ENCODE measurements at places on chromosomes 2 and 18.

GRCh38 chr2:203399031-203399430 is 70.8 kb downstream of the ABI2 start:
- no peak for DNase-seq

DNA sequence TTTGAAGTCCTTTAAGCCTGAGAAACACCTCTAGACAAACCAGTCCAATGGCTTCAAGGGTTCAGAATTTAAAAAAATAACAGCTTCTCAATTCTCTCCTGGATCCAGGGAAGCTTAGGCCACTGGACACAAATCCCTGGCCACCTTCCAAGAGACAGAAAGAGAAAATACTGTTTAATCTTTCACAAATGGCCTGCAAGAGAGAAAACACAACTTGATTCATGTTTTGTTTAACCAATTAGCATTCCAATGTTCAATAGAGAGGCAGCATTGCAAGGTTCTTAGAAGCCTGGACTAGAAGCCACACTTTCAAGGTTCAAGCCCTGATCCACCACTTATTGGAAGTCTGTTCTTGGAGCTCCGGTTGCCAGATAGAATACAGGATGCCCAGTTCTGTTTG is 109.0 kb upstream of the PARD3B start:
- DNase-seq = no peak

- no peak for DNase-seq
Measured at GRCh38 chr2:30694286-30695055, 112.8 kb downstream of the CAPN13 start.

DNA sequence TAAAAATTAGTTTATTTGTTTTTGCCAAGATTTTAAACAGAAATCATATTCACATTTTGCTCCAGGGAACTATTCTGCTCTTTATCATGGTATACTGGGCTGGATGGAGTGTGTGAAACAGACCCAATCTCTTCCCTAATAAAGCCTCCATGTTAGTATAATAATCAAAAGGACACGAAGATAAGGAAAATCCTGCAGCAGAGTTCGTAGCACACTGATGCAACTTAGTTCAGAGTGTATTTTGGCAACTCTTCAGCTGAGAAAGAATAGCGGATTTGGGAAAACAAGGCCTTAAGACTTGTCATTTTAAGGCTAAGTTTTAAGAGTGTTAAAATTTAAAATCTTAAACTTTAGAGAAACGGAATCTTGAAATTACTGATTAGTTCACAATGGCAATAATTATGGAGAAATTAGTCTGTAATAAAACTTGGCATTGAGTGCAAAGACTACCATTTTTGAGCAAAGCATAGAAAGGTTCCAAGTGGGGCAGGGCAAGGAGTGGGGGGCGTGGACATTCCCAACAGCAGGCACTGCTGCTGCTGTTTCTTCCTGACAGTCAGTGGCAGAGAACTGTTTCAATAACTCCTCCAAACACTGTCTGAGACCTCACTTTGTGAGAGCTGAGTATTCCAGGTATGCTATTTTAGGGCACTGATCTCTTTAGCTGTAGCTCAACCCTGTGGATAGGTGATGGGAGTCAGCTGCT is 225.0 kb downstream of the HRH4 start:
- DNase-seq = no peak

GRCh38 chr18:39607034-39607433 is 2041.4 kb upstream of the CELF4 start:
- DNase-seq = no peak

DNA sequence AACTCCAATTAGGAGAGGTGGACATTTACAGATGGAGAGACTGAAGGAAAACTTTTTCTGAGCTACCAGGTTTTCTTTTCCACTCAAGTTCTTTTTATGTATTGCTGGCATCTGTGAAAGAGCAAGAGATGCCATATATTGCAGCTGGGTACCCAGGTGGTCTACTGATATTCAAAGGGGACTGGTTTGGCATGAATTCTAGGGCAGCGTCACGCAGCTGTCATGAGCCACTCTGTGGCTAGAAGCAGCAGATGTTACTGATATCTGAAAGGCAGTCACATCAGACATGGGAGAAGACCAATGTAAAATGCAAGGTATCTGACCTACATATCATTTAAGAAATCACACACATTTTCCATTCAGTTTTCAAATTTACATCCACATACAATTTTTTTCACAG is 408.8 kb downstream of the GALNT13 start:
- no peak for DNase-seq

- DNase-seq = peak; percentile 28
Measured at GRCh38 chr2:138814123-138814898, 34.1 kb upstream of the NXPH2 start.

DNA sequence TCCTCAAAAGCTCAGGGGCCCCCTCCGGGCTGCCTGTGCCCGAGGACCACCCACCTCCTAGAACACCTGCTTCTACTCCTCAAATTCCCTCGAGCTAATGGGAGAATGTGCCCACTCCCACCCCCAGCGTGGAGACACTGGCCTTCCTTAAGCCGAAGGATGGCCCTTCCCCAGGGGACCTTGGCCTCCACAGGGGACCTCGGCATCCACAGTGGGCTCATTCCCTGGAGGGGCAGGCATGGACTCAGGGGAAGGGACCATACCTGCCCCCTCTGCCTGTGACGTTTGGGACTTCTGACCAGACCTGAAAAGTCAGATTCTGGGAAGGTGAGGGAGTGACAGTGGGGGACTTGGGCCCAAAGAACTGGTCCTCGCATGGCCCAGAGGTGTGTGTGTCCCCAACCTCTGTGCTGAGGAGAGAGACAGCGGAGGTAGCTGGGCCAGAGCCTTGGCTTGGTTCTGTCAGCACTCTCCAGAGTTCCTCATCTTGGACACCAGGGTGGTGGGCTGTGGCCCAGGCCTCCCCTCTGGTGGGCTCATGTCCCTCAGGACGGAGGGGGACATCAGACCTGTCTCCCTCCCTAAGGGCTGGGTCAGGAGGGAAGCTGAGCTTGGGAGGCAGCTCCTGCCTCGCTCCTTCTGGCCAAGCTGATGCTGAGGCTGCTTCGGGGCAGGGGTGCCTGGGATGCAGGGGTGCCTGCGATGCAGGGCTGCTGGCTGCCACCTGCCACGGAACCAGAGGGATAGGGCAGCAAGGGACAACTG is 240.4 kb downstream of the HAUS1 start:
- DNase-seq = no peak

- no peak for DNase-seq
Measured at GRCh38 chr2:58204195-58204959, 36.7 kb downstream of the FANCL start.

- DNase-seq = no peak
Measured at GRCh38 chr2:85911814-85912692, 23.3 kb upstream of the ST3GAL5 start.

- DNase-seq = no peak
Measured at GRCh38 chr2:3635171-3635974, 22.6 kb upstream of the ALLC start.

GRCh38 chr2:155872396-155872795 is 460.1 kb downstream of the NR4A2 start:
- no peak for DNase-seq

Measured in NCI-H2081 treated with DMSO at 0.1 percent for 48 hours (cell line).